MV-4-11 (cell line): ENCODE measurements at places on chromosomes 6 and 20.

- no peak for DNase-seq
Measured at GRCh38 chr6:56328728-56329090, 81.3 kb upstream of the COL21A1 start.

- no peak for DNase-seq
Measured at GRCh38 chr20:20683020-20683419, 29.4 kb downstream of the RALGAPA2 start.

DNA sequence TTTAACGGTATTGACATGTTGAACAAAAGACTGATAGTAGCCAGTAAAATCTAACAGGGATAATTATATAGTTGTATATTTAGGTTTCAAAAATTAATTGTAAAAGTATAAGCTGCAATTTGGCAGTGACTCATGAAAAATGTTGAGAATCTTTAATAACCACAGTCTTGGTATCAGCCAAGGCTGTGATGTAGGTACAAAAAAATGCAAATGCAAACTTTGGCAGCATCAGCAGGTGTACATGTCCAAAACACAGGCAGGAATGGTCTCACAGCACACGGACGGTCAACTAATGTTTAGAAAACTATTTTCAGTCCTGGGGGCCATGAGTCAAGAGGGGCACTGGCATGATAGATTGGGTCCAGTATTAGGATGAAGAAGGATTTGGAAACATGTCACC, 58.5 kb upstream of the BEND3 start:
- DNase-seq: no peak

DNA sequence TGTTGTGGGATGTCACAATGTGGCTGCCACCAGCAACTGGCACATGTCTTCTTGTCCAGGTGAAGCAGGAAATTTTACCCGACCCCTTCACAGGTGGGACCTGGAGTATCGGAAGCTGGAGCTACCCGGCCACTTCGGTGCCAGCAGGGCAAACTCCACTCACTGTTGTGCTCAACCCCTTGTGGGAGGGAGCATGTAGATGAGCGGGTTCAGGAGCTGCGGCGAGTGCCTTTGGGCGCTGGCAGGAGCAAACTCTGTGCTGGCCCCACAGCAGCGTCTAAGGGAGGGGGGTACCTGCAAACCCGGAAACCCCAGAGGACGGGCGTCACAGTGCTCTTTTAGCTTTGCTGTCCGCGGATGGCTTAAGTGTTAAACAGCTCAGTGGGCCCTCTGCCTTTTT, 20.7 kb upstream of the SULF2 start:
- DNase-seq: no peak

DNA sequence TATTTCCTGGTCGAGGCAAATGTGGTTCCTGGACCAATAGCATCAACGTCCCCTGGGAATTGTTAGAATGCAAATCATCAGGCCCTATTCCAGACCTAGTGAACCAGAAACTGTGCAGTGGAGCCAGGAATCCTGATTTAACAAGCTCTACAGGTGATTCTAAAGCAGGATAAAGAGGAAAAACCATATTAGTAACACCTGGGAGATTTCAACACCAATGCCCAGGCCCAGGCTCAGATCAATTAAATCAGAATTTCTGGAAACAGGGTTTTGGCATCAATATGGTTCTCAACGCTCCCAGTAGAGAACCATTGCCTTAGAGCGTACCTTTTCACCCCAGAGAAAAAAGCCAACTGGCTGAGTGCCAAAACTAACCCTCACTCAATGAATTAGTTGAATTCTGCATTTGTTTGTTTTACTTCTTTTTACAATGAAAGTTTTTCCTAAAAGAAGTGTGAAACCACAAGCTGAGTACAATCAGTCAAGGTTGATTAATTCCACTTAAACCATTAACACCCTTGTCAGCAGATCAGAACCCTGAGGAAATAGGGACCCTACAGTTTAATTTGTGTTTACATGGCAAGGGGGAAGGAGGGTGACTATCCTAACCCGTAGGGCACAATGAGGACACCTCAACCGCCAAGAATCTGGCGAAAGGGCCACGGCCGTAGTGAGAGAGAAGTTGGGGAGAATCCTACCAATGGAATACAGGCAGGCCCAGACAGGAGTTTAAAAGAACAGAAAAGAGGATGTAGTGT, 34.9 kb upstream of the LOC128125822 start:
- no peak for DNase-seq

DNA sequence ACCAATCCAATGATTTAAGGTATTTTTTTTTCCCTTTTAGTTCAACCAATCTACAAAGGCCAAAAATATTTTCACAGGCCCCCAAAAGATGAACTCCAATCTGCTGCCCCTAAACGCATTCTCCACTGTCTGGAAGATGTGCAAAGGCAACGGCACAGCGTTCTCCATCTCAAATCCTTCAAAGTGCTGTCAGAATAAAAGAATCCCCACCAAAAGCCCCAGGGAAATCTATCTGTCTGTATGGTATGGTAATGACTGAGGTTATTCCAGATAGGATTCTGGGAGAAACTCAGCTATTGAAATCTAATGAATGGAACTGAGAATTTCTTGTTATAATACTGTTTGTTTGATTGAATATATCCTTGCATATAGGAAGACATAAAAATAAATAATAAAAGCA, 217.8 kb upstream of the CCN2 start:
- no peak for DNase-seq

DNA sequence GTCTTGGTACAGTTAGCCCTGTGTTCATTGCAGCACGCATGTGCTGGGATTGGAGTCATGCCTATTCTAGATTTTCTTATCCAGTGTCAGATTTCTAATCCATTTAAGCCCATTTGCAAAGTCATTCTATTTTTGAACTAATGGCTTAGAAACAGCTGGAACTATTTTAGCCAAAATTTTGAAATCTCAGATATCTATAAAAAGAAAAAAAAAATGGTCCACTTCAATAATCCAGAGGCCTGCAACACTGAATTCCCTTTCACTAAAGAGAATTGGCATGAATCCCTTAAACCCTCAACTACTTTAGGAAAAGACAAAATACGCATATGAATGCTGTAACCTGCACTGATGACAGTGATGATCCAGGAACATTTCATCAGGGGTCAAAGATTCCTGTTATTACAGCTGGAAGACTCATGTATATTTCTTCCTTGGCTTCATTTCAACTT, 1.5 kb downstream of the COL21A1 start:
- DNase-seq: no peak

DNA sequence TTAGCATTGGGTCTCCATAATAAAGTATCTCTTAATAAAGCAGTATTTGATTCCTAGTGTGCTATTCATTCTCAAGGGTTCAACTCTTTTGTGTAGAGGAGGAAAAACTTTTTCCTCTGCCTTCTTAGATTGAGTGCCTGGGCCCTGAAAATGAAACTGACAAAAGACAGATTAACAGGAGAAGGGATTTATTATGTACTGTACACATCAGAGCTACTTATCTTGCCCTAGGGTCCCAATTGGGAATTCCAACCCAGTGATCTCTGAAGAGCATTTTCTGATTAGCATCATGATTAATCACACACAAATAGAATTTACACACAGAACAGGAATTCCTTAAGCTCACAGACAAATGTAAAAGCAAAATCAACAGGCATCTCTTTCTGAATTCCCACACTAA, 128.9 kb downstream of the CD164 start:
- no peak for DNase-seq

DNA sequence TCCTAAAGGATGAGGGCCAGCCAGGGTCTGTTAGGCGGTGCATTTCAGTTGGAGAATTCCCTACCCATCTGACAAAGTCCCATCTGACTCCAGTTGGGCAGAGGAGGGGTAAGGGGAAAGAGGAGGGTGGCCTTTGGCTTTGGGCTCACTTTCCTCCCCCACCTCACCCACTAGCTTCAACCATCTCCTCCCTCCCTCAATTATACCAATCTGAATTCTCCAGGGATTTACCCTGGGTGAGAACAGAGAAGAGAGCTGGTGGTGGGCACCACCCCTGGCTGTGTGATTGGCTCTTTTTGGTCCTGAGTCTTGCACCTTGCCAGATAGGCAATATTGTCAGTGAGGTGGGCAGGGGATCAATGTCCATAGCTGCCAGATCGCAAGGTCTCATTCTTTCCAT, 3.2 kb downstream of the HMGA1 start:
- no peak for DNase-seq

DNA sequence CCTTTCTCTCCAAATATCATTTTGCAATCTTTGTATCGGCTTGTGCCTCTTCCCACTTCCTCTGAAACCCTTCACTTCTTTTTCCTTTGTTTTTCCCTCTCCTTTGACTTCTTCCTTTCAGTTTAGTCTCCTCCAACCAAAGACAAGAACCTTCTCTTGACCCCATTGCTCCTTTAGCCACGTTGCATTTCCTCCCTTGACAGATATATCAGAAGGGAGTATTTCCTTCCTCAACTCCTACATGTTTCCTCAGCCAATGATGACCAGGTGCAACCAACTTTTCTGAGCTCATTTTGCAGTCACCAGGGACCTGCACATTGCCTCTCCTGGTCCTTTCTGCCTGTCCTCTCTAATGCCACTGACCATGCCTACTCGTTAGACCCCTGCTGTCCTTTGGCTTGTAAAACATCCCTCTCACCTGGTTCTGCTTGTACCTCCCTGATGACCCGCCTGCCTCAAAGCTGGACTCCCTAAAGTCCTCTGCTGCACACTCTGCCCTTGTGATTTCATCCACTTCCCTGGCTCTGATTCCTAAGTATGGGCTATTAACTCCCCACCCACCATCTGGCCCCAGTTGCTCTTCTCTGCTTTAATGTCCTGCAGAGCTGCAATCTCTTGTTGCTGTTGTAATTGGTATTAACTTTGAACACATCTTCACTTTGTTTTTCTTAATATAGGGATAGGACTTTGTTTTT, 27.4 kb downstream of the SLC22A16 start:
- peak; percentile 86 for DNase-seq

- no peak for DNase-seq
Measured at GRCh38 chr6:146884728-146885127, 286.0 kb downstream of the ADGB start.

DNA sequence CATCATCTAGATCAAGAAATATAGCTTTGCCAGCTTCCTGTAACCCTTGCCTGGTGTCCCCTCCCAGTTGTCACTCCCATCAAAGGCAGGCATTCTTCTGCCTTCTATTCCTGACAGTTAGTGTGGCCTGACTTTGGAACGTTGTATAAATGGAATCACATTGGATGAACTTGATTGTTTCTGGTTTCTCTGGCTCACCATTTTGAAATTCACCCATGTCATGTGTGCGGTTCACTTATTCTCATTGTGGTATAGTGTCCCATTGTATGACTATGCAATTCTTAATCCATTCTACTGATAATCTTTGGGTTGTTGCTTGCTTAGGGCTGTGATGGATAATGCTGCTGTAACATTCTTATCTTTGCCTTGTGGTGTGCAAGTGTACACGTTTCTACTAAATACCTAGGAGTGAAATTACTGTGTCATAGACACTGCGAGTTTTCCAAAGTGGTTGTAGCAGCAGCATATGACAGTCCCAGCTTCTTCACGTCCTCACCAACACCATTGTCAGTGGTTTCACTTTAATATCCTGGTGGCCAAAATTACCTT, 73.2 kb downstream of the VEGFA start:
- no peak for DNase-seq

DNA sequence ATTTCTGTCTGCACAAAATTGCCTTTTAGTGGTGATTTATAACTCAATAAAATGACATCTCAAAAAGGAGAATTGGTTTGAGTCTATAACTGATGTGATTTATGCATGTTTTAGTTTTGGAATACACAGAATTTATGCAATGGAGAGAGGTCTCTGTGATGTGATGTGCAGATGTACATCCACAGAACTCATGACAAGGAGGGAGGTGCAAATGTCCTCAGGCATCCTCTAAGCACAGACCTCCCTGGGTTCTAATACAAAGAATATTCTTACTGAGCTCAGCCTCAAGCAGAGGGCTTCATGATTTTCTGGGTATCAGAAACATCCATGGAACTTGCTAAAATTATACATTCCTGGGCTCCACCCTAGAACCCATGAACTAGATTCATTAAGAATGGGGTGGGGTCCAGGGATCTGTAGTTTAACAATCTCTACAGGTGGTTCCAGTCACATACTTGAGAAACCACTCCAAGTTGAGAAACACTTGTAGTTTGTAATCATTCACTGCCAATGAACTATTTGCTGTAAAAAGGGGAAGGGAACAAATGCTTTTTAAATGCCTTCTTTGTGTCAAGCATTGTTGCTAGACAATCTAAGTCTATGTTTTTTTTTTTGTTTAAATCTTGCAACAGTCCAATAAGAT, 60.2 kb upstream of the NEDD9 start:
- DNase-seq: peak; percentile 36

DNA sequence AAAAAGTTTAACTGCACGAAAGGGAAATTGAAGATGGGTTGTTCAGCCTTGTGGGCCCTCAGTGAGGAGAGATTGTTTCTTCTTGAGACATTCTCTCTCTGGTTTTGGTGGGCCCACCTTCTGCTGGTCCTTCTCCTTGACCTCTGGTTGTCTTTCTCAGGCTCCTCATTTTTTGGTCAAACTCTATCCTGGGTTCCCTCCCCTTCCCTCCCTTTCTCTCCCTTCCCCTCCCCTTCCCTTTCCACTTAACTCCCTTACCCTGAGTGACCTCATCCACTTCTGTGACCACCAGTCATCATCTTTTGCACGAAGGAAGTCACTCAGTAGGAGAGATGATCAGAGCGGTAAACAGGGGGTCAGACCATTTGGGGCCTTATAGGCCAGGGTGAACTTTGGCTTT, 71.5 kb upstream of the RALY start:
- DNase-seq: no peak

DNA sequence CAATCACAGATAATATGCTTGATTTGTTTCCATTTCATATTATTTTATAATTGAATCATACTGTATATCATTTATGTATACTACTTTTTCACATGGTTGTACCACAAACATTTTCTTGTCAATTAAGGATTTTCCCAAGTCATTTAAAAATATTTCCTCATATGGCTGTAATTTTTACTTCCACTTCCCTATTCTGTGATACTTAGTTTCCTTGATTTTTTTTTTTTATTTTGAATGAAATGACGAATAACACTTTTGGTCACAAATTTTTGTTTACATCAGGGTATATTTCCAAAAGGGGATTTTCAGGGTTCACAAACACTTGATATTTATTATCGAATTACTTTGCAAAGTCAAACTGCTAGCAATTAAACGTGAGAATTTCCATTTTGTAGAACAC, 515.6 kb downstream of the KIF16B start:
- peak; percentile 30 for DNase-seq

- DNase-seq: no peak
Measured at GRCh38 chr6:131135244-131136020, at the start of gene AKAP7. Gene AKAP7, plus strand, starts transcription at chr6:131135467. Its CDS starts 297 bp downstream, at chr6:131135764.

DNA sequence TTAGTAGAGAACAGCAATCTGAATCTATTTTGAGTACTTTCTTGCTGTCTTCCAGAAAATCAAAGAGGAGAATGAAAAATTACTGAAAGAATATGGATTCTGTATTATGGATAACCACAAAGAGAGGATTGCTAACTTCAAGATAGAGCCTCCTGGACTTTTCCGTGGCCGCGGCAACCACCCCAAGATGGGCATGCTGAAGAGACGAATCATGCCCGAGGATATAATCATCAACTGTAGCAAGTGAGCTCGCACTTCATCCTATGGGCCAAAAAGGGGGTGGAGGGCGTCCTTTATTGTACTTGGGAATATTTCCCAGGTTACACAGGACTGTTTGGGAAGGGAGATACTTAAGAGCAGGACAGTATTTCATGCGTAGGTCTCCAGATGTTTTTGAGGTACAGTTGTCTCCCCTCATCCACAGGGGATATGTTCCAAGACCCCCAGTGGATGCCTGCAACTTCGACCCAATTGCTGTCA, 37.3 kb upstream of the PLCG1 start:
- DNase-seq: no peak
